ENCODE measurements at places on chromosomes 7 and 10.

DNA sequence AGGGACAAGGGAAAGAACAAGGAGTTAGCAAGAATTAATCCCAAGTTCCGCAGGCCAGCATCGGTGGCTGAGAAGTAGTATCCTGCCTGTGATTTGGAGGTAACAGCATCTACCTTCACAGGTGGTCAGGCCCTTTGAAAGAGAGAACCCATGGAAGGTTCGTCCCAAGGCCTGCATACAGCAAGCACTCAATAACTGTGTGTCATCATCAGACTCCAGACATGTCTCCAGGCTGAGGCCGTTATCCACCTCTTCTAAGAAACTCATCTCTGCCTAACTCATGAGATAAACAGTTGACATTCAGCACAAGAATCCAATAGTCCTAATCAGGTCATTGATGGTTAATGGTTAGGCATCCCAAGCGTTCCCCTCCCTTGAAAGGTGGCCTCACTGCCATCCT is 45.0 kb downstream of the CTBP2 start:
- no peak for DNase-seq

GRCh38 chr7:18212758-18213157 is 185.1 kb upstream of the PRPS1L1 start:
- DNase-seq: peak; percentile 47

- no peak for DNase-seq
Observed at GRCh38 chr10:71426058-71426605, 29.4 kb downstream of the CDH23 start.

DNA sequence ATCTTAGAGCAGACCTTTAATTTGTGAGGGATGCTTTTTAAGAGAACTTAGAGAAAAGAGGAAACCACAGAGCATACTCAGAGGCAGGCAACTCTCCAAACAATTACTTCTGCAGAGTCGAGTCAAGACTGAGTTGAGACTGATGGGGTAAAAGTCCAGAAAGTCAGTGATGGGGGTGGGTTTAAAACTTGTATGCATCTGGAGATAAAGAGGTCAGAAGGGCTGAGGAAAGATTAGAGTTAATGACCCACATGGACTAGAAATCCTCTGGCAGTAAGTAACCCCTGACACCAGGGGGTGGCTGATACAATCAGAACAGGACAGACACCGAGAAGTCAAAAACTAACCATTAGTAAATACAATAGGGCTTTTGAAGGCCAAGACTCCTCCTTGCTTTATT is 42.4 kb upstream of the SEPTIN7 start:
- DNase-seq: no peak

DNA sequence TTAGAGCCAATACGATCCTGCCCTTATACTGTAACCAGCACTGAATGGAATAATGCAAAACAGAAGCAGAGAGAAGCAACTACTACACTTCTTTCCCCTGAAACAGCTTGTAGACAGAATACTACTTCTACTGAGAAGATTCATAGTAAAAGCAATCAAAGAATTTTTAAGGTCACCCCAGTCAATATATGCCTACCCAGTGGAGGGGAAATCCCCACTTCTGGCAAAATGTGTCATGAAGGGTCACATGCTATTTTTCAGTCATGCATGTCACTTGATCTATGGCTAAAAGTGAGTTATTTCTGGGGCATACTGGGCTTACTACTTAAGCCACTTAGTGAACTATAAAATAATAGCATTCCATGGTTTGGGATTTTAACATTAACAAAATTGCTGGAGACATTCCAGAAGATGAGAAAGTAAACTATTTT is 25.6 kb downstream of the IRF5 start:
- DNase-seq: peak; percentile 28

DNA sequence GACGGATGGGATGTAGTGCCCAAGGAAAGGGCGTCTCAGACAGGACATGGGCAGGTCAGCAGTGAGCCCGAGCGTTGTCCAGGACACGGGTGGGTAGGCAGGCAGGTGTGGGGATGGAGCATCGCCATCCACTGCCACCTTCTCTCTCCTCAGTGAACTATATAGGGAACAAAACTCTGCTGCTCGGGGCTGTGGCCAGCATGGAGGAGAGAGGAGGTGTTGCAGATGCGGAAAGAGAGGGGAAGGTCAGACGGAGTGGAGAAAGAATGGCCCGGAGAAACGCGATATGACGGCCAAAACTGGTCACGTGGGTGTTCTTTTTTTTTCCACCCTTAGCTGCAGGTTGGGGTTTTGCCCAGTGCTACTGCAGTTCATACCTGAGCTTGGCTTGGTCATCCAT is 71.2 kb downstream of the GRID1 start:
- no peak for DNase-seq

- DNase-seq: peak; percentile 23
Observed at GRCh38 chr7:4607311-4607729, 74.8 kb upstream of the FOXK1 start.

GRCh38 chr10:91043173-91043910 is 122.5 kb upstream of the ANKRD1 start:
- peak; percentile 45 for DNase-seq

- no peak for DNase-seq
Observed at GRCh38 chr10:97850446-97850845, 803 bp downstream of the GOLGA7B start.

DNA sequence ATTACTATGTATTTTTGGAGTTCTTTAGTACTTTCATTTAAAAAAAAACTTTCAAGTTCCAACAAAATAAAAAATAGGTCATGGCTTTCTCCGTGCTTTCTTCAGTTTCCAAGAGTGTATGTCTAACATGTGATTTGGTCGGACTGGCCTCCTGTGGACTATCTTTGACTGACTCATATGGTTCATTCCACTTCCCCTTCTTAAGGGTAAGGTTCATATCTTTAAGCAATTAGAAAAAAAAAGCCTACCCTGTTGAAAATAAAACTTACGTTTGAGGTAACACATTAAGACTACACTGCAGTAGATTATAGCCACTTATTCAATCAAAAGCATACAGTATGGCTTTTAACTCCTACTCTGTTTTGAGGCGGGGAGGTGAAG is 112.8 kb upstream of the AHR start:
- DNase-seq: peak; percentile 80

DNA sequence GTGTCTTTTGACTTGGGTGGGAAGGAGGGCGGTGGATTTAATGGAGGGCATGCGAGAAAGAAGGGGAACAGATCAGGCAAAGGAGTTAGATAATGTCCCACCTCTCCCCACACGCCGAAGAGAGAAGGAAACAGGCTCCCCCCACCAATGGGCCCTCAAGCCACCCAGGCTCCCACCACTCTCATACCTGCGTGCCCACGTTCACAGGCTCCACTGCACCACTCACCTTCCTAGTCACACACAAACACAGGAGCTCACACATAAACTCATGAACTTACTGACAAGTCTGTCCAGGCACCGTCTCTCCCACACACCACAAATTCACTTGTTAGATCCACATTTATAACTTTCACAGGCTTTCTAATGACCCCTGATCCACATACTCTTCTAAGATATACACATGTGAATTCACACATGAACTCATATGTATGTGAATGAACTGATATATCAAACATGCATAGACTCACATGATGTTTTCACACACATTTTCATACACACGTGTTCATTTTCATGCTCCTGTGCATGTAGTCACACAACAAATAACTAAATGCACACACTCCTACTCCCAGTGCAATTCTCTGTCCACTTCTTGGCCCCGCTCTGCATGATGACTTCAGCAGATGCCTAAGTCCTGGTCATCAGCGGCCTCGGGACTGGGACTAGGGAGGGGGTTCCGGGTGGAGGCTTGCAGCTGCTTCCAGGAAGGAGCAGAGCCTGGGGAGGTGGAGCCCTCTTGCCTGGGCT is 1.5 kb downstream of the LZTS2 start:
- peak; percentile 93 for DNase-seq

DNA sequence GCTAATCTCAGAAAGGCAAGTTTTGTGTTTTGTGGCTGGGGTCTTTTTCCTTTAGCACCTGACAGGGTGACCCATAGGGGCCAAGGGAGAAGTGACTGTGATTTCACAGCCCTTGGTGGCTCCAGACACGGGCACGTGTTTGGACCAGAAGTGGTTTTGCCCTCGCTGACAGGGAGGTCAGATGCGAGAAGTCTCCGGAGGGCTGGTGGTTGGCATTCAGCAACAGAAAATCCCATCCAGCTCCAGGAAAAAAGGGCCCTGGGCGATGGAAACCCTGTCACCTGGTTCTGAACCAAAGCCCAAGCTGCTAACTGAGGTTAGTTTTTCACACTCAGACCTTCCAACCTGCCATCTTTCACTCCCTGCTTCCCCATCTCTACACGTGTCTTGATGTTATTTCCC is 272.9 kb downstream of the TRIL start:
- no peak for DNase-seq

- no peak for DNase-seq
Observed at GRCh38 chr7:138505361-138505873, 45.4 kb downstream of the TRIM24 start.

- DNase-seq: no peak
Observed at GRCh38 chr7:34373940-34374339, 284.1 kb upstream of the NPSR1 start.

DNA sequence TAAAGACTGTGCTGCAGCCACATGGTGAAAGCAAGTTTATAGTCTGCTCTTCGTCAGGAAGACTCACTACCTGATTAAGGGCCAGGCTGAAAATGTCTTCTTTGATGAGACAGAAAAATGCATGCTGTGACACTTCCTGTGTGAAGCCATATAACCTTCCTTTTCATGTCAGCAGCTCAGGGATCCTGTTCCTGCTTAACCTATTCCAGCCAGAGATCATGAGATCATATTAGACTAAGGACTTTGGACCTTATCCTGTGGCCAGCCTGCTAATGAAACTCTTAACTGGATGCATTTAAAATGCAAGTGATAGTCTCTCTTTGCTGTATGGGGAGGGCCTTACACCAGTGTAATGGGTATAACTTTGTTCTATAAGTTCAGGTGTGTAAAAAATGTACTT is 165.2 kb downstream of the PTEN start:
- no peak for DNase-seq

GRCh38 chr7:128431221-128431620 is 21.4 kb upstream of the IMPDH1 start:
- DNase-seq: no peak

DNA sequence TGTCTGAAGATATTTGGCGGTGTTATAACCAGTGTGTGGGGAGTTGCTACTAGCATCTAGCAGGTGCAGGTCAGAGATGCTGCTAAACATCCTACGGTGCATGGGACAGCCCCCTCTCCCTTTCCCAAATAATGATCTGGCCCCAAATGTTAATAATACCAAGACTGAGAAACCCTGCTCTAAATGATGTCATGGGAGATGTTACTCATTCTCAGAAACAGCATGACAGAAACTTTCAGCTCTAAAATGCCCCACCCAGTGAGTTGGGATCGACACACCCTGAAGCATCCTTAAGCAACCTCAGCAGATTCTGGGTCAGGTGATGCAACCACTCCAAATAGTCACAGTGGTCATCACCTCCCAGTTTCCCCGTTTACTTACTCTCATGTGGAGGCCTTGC is 108.8 kb upstream of the MPP7 start:
- no peak for DNase-seq

- DNase-seq: peak; percentile 90
Observed at GRCh38 chr7:51034521-51035264, 252.0 kb upstream of the GRB10 start.

DNA sequence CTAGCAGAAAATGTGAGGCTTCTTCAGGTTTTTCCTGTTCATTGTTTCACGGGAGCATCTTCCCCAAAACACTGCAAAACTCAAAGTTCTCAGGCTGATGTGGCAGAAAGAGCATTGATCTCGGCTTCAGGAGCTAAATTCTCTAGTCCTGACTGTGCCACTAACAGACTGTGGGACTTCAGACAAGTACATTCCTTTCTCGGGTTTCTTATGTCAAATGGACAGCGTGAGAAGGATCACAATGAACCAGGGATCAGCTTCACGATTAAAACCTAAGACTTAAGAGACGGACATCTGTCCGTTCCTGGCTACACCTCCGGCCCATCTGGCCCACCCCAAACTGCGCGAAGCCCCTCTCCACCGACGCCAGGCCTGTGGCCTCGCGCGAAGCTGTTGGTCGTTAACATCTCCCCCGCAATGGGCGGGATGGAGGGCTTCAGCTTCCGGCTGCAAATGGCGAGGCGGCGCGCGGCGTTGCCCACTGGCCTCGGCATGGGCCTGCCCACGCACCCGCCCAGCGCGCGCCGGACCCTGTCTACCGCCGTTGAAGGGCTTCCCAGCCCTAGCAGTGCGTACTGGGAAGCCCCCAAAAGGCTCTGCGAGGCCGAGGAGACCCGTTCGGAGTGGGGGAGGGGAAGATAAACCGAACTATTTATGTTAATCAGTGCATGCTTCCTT is 549 bp upstream of the DDX50 start:
- DNase-seq: peak; percentile 82

DNA sequence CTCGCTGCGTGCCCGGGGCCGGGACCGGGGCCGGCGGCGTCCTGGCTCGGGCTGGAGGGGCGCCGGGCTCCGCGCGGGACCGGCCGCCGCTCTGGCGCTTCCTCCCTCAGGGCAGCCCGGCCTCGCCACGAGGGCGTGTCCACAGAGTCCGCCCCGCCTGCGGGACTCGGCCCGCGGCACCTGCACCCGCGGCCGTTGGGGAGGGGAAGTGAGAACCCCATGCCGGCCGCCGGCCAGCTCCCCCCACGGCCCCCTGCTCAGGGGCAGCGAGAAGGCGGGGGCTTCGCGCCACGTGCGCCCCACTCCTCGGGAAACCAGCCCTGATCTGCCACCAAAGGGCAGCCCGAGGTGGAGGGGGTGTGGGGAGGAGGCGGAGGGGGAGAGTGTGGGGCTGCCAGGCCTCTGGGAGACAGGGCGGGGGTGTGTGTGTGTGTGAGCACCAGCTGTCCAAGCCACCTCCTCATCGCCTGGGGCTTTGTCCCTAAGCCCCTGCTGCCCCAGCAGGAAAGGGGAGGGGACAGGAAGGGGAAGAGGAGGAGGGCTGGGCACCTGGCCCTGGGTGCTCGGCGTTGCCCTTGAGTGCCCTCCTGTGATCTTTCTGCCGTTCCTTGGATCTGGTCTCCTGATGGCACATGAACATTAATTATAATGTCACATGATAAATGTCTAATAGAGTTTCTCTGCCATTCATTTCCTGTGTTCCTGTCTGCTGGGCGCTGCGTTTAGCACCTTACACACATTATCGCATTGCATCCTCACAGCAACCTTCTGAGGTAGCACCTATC is at the start of gene PIK3AP1:
PIK3AP1 (minus strand) TSS at position 93 of the 785 bp plus-strand sequence. CDS start 120 bp downstream, outside the sequence.
- DNase-seq: no peak

Data from fibroblast of lung (primary cell).